ENCODE measurements at places on chromosomes 11 and 22.

- no peak for DNase-seq
Measured at GRCh38 chr11:132913295-132913694, 619.0 kb downstream of the OPCML start.

DNA sequence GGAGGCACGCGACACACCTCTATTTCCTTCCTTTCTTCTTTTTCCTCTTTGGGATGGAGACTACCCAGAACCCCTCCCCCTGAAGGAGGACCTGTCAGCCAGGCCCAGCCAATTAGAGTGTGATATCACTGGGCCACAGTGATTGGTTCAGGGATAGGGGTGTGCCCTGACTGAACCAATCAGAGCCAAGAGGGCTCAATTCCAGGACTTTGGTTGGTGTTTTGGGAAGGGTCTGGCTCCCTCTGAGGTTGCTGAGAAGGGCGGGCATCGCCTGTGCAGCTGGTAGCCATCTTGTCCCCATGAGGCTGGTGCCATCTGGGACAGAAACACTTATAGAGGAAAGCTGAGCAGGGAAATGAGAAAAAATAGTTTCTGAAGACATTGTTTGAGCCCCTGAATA, 71.4 kb downstream of the CHST1 start:
- no peak for DNase-seq

- DNase-seq, result no peak
Measured at GRCh38 chr22:21014726-21015465, at the start of gene P2RX6. Gene P2RX6 (plus strand): TSS chr22:21015165. CDS start chr22:21015175, 10 bp downstream.

DNA sequence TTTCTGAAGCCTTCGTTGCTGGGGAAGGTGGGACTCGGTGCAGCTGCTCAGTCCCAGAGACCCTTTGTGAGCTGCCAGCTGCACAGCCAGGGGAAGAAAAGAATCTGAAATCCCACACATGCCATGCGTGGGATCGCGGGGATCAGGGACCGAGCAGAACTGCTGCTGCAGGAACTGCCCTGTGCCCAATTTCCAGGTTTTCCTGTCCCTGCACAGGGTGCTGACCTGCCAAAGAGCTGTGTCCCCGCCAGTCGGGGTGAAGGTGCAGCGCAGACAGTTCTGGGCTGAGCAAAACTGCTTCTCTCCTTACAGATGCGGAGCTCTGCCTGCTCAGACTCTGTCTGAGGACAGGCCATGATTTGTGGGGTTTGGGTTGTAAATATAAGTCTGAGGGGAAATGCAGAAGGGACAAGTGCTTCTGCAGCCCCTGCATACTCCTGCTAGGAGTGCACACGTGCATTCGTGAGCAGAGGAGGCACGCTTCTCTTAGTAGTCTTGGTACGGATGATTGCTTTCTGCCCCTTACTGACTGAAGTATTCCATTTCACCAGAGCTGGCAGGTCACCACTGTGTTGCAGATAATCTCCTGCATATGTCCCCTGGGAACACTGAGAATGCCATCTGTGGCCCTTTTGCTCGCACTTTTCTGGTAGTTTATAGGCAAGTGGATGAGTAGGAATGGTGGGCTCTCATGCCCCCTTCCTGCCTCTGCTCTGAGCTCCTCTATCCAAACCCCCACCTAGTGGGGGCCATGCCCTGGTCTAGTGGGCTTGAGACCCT, 141.4 kb downstream of the PARVA start:
- DNase-seq, result no peak

GRCh38 chr11:69986440-69986787, 91.7 kb upstream of the ANO1 start:
- DNase-seq, result no peak

DNA sequence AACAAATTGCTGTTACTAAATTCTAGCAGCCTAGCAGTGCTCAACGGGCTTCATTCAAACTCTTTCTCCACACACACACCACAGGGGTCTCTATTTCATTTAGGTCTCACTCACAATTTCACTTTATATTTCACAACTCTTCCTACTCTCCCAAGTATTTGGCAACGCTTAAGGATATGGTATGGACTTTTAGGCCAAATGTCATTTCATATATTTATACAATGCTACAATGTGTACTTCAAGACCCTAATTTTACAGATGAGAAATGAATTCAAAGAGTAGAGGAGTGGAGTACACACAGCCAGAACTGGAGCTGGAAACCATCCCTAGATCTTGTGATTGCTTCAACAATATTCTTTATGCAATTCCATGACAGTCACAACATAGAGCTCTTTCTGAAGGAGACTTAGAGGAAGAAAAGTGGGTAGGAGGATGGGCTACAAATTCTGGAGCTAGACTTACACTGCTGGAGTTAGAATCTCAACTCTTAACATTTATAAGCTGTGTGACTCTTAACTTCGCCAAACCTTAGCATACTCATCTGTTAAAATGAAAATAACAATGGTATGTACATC, 2.5 kb upstream of the MS4A13 start:
- DNase-seq, result no peak

DNA sequence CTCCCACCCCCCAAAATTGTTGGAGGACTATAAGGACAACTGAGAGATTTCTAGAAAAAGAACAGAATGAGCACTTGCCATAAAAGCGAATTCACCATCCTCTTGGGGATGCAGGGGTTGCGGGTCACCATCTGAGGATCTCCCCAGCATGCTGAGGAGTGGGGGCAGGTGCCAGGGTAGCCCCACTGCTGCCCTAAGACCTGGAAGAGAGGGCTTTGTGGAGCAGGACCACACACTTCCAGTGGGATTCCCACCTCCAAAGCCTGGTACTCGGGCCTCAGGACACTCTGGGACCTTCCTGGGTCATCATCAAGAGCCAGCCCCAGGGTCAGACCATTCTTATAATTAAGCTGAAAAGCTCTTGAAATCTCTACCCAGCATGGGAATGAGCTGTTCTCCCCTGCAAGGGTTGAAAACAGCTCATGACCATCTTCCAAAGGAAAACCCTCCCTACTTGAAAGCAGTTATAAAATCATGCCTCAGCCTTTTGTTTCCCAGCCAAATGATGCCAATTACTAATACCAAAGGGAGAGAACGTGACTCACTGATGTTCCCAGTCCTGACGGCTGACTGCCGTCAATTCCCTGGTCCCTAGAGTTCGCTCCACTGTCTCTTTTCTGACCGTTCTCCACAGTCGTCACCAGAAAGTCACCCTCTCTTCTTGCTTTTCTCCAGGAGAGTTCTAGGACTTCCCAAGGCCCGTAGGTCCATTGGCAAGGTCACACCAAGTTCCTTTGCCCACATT, 76.8 kb upstream of the CREB3L1 start:
- DNase-seq, result no peak

DNA sequence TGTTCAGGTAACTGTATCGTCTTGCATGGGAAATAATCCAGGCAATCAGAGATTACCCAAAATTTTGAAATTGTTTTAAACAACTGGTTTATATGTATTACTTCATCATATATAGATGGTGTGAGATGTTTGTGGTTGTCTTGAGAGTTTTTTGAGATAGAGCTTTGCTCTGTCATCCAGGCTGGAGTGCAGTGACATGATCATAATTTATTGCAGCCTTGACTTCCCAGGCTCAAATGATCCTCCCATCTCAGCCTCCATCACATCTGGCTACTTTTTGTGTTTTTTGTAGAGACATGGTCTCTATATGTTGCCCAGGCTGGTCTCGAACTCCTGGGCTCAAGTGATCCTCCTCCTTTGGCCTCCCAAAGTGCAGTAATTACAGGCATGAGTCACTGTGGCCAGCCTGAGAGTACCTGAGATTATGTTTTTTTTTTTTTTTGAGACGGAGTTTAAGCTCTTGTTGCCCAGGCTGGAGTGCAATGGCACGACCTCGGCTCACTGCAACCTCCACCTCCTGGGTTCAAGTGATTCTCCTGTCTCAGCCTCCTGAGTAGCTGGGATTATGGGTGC, 11.5 kb downstream of the CTNND1 start:
- no peak for DNase-seq

DNA sequence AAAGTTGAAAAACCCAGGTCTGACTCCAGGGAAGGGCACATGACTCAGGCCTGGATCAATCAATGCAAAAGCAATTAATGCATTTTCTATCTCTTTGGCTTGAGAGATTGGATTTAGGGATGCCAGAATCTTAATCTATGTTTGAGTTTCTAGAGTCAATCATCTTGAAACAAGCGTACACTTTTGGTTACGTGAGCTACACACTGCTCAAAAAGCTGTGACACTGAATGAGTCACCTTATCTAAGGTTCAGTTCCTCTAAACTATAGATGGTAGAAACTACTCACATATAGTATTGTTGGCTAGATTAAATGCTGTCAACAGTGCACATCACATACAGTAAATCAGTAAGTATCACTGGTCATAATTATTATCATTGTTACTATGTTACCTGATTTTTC, 24.2 kb downstream of the MRE11 start:
- DNase-seq, result no peak

GRCh38 chr11:122832721-122833470, 5.4 kb upstream of the CRTAM start:
- DNase-seq, result peak; percentile 9

DNA sequence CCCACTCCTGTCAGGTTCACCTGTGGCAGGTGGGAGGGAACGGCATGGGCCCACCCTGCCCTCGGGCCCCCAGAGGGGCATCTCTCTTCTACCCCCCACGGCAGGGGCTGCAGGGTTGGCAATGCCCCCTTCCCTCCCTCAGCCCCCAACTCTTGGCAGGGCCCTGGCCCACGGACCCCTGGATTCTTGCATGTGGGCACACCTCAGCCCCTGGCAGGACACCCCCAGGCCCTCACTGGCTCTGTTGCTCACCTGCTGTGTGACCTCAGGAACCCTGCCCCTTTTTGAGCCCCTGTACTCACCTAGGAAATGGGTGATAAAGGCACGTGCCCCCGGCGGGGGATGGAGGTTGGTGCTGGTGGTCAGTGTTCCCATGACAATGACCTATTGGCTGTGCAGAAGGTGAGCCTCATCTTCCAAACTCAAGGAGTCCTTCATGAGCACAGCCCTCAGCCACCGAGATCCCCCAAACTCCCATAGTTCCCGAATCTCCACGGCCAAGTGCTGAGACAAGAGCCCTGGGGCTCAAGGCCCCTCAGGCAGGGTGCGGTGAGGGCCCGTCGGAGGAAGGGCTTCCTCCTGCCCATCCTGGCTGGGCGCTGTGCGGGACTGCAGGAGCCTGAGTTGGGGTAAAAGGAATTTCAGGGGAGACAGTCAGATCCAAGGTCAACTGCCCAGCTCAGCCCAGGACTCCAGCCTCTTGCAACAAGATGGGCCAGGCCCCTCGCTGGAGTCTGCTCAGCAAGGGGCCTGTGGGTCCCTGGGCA, 198.2 kb downstream of the IGLL1 start:
- DNase-seq, result no peak

DNA sequence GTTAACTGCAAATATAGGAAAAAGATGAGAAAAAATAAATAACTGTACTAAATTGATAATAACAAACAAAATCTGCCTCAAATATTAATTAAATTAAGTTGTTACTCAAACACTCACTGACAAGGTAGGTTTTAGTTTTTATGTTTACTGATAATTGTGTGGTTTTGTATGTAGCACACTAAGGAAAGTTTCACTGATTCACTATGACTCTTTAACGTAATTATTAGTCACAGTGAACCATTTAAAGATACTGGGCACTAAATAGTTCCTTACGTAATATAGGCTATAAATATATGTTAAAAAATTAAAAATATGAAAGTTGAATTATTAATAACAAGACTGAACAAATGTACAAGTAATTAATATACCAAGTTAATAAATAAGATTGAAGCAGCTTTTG, 2330.0 kb upstream of the RAG2 start:
- no peak for DNase-seq

- no peak for DNase-seq
Measured at GRCh38 chr22:39925273-39925672, 24.4 kb downstream of the GRAP2 start.

- DNase-seq, result no peak
Measured at GRCh38 chr11:4448995-4449394, at the start of gene OR52K2. Gene OR52K2 (plus strand): TSS chr11:4449295. CDS start chr11:4449340, 45 bp downstream.

DNA sequence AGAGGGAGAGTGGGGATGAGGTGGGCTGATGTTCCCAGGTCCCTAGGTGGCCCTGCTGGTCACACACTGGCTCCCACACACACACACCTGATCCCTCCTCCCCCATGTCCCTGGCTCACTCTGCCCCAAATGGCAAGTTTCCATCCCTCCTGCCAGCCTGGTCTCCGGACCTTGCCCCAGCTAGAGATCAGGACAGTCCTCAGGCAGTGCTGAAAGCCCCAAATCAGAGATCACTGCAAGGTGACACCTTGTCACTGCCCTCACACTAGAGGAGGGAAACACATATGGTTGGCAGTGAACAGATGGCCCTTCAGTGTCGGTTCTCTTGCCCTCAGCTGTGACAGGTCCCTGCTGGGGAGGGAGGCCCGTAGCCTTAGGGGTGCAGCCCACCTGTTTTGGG, 7.6 kb downstream of the TMPRSS5 start:
- DNase-seq, result no peak

- DNase-seq, result peak; percentile 98
Measured at GRCh38 chr11:77637345-77638165, at the start of gene CLNS1A. Gene CLNS1A (minus strand): TSS chr11:77637794. CDS start chr11:77637714, 80 bp downstream.

DNA sequence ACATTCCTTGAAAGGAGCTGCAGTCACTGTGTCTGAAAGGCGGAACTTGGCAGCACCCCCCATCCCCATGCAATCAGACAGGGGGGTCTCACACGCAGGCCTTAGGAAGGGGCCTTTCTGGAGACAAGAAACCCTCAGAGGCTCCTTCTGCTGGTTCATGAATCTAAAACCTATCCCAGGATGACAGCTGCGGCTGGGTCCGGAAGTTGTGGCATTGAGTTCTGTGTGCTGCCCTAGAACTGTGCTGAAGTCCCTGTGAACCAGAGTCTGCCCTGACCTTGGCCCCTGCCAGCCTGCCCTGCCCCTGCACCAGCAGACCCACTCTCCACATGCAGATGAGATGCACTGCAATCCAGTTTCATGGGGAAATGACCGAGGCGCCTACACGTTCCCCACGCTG, 268.0 kb downstream of the CTTN start:
- peak; percentile 2 for DNase-seq
